ENCODE measurements at places on chromosomes 6 and 20.

DNA sequence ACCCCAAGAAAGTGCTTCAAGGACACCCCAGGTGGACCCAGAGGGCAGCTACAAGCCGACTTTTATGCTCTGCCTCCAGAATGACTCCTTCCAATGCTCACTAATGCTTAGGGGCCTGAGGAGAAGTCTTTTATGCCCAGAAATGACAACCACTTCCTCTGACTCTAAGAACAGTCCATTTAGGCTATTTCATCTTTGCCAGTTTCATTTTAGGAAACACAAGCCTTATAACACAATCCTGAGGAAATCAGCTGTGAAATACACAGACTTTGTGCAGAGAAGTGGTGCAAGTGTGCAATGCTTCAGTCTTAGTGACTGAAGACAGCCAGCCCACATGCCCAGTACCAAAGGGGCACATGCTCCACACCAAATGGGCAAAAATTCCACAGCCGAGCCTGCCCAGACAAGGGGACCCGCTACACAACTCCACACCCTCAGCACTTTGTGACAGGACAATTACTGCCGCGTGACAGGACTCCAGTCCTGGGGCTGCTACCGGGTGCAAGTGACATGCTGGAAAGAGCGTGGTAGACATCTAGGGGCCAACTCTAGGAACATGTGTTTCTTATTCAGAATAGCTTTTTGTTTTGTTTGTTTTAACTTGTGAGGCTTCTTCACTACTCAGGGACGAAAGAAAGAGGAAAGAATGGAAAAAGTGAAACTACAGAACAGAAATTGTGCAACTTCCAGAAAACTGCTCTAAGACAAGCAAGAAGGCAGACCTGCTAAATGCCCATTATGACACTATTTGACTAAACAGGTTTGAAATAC, 28.2 kb upstream of the PLAGL1 start:
- DNase-seq, result peak; percentile 15

GRCh38 chr6:10794239-10794638, 44.1 kb downstream of the MAK start:
- DNase-seq, result no peak

- DNase-seq, result no peak
Measured at GRCh38 chr20:44057698-44058675, 129.0 kb downstream of the JPH2 start.

- no peak for DNase-seq
Measured at GRCh38 chr20:32626859-32627636, 41.9 kb upstream of the NOL4L start.

- no peak for DNase-seq
Measured at GRCh38 chr6:36655085-36655724, 23.3 kb upstream of the CDKN1A start.

GRCh38 chr20:54344832-54345231, 130.6 kb upstream of the DOK5 start:
- DNase-seq, result no peak

DNA sequence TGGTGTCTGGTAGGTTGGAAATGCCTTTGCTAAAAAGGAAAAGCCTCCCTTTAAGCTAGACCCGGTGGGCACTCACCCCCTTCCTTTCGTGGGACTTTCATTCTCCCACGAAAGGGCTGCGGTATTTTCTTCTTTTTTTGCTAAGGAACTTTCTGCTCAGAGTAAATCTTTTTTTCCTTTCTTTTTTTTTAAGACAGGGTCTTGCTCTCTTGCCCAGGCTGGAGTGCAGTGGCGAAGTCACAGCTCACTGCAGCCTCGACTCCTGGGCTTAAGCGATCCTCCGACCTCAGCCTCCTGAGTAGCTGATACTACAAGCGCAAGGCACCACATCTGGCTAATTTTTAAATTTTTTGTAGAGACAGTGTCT, 4.0 kb downstream of the TP53TG5 start:
- no peak for DNase-seq

- DNase-seq, result no peak
Measured at GRCh38 chr6:24332317-24332716, 25.5 kb downstream of the DCDC2 start.

GRCh38 chr20:11130554-11131166, 456.9 kb upstream of the JAG1 start:
- DNase-seq, result no peak

DNA sequence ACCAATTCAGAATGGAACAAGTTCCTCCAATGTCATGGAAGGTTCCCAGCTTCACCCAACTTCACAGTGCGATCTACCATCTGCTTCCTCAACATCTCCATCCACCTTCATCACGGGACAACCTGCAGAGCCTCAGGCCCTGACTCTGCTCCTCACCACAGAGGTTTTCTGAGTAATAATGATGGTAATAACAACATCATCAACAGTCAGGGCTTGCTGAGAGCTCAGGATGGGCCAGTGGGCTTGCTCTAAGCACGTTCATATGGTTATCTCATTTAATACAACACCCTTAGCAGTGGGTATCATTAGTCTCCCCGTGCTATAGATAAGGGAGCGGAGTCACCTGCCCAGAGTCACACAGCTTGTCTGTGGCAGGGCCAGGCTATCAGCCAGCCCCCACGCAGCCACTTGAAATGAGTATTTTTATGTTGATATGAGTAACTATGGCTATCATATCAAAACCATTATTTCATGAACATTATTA, 38.6 kb downstream of the PREX1 start:
- no peak for DNase-seq

GRCh38 chr6:110874880-110875547, 429 bp downstream of the AMD1 start:
- no peak for DNase-seq

- no peak for DNase-seq
Measured at GRCh38 chr6:165206798-165207197, 102.6 kb downstream of the C6orf118 start.

DNA sequence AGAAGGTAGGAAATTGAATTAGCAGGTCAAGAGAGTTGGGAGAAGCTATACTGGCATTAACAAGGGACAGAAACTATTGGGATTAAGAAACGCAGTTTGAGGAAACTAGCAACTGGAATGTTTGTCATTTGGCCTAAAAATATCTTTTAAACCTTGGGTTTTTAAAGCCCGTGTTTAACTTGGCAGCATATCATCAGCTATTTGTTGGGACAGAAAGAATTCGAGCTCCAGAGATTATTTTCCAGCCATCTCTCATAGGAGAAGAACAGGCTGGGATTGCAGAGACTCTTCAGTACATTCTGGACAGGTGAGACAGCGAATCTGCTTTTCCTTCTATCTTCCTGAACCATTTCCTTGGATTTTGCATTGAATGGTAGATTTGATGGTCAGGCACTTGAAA, 17.8 kb downstream of the ACTR5 start:
- DNase-seq, result no peak

- DNase-seq, result no peak
Measured at GRCh38 chr20:20317621-20318364, 50.1 kb upstream of the INSM1 start.

GRCh38 chr6:91926827-91927226, 1340.0 kb upstream of the MAP3K7 start:
- DNase-seq, result no peak

- no peak for DNase-seq
Measured at GRCh38 chr6:45917439-45917838, 98.2 kb downstream of the CLIC5 start.

DNA sequence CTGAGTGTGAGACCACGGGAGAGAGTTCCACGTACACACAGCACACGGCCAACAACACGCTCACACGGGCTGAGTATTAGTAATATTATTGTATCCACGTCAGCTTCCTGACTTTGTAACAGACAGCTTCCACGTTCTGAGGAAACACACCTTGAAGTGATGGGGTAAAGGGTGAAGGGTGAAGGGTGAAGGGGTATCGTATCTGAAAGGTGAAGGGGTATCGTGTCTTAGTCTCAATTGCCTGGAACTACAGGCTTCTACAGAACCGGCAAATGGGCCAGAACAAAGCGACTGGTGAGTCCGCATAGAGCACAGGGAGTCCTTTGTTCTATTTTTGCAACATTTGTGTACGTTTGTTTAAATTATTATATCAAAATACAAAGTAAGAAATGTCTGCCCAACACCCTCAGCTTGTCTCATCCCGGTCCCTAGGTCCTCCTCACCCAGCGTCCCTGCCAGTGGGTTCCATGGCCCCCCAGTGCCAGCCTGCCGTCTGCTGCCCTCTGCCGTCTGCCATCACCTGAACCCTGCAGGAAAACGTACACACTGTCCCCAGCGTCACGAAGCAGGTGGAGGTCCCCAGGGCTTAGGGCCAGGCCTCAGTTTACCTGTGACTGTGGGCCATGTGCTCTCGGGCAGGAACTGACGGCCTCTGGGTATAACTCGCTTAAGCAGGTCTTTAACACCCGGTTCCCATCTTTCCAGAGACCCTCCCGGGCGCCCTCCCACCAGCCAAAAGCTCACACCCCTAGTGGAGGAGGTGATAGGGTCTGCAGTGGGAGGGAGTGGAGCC, 4.4 kb upstream of the HELZ2 start:
- no peak for DNase-seq

DNA sequence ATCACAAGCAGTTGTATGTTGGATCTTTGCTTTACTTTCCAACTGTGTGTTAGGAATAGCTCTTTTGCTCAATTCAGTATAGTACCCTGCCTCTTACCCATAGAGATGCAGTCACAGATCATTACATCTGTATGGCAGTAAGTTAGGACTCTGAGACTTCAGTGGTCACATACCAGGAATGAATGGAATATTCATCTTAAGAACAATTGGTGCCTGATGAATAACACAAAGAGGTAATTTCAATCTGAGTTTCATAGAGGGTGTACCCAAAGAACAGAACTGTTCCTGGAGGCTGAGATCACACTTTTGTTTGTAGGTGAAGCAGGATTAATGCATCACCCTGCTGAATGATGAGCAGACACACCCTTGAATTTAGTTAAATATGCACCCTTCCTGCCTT, 28.7 kb upstream of the KIF13A start:
- DNase-seq, result no peak

GRCh38 chr6:112752791-112753190, 405.7 kb downstream of the RFPL4B start:
- no peak for DNase-seq

DNA sequence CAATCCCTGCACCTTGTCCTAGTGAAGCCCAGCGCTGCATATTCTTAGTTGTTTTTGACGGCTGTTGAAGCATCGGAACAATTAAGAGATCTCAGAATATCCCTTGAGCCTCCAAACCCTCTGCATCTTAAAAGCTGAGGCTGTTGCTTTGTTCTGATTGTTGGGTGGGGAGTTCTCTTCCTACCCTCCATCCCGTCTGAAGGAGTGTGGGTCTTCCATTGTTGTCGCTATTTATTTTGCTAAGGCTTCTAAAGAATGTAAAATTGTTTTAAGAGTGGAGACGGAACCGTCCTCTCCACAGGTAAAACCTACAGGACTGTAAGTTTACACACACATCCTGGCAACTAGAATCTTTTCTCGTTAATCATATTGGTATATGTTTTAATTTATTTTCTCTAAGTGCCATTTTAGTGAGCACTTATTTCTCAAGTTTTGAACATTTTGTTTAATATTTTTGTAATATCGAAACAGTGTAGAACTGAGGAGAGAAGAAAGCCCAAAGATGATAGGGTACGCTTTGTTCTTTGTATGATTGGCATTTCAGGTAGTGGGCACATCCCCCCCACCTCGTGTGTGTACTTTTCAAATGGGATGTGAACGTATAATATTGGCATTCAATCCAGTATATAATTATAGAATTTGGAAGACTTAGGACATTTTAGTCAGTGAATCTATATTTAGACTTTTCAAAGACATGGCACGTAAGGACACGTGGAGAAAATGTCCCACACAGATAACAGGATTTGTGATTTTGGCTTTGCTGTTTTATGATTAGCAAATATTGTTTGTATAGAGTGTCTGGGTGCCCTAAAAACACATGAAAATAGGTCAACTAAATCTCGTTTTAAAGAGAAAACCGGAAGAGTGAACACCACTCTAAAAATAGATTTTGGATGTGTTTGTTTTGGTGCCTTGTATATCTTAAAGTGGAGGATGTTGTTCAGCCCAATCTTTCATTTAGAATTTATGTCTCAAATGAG, 1.3 kb downstream of the RNF146 start:
- DNase-seq, result no peak

- no peak for DNase-seq
Measured at GRCh38 chr6:156796627-156797026, 19.4 kb downstream of the ARID1B start.

DNA sequence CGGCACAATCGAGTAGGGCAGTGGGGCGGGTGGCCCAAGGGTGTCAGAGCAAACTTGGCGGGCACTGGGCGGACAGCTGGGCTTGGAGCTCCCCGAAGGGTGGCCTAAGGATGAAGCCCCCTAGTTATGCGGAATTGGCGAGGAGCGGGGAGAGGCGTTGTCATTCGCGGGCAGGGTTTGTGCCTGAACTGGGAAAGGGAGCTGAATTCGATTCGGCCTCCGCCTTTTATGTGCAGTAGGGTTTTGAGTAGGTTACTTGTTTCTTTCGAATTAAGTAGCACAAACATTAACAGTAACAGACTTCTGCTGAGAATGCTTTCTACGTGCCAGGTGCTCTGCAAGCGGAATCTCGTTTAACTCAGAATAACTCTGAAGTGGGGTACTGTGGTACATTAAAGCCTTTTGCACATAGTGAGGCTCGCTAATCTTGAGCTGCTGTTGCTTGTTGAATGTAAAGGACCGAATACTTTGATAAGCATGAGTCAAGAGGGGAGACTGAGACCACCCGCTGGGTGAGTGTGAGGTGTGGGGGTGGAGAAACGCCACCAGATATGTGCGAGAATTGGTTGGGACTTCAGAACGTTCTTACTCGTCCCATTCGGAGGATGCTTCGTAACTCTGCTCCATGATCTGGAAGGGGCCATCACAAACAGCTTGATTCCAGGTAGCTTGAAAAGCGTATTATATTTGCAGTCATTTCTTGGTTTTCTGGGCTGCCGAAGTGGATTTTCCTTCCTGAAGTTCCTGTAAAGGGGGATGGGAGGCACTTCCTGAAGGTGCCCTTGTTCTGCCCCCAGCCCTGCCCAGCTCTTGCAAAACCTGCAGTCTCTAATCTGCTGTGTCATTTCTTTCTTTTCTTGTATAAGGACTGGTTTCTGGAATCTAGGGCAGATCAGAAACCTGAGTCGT, 833 bp downstream of the RAB5IF start:
- DNase-seq, result no peak

GRCh38 chr6:43383021-43383667, 13.7 kb upstream of the ZNF318 start:
- no peak for DNase-seq

- DNase-seq, result no peak
Measured at GRCh38 chr20:40782043-40782368, 93.0 kb upstream of the MAFB start.

- DNase-seq, result no peak
Measured at GRCh38 chr6:84057908-84058307, 24.3 kb downstream of the MRAP2 start.
